ENCODE measurements at places on chromosomes 11 and 22.

DNA sequence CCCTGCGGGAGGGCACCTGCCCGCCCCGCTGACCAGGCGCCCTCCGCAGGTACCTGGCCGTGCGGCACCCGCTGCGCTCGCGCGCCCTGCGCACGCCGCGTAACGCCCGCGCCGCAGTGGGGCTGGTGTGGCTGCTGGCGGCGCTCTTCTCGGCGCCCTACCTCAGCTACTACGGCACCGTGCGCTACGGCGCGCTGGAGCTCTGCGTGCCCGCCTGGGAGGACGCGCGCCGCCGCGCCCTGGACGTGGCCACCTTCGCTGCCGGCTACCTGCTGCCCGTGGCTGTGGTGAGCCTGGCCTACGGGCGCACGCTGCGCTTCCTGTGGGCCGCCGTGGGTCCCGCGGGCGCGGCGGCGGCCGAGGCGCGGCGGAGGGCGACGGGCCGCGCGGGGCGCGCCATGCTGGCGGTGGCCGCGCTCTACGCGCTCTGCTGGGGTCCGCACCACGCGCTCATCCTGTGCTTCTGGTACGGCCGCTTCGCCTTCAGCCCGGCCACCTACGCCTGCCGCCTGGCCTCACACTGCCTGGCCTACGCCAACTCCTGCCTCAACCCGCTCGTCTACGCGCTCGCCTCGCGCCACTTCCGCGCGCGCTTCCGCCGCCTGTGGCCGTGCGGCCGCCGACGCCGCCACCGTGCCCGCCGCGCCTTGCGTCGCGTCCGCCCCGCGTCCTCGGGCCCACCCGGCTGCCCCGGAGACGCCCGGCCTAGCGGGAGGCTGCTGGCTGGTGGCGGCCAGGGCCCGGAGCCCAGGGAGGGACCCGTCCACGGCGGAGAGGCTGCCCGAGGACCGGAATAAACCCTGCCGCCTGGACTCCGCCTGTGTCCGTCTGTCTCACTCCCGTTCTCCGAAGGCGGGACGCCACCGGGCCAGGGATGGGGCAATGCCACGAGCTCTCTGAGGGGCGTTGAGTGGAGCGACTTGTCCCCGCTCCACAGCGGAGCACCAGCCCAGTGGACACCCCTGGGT lies 1.8 kb downstream of the GALR3 start:
- DNase-seq, result no peak

- DNase-seq, result no peak
These were observed 118.8 kb downstream of the DBX1 start for GRCh38 chr11:20041499-20041898.

- no peak for DNase-seq
These were observed 692.1 kb downstream of the NTM start for GRCh38 chr11:132062541-132062940.

- DNase-seq, result peak; percentile 15
These were observed 1.4 kb downstream of the HTR3B start for GRCh38 chr11:113906038-113906437.

- DNase-seq, result no peak
These were observed 102.8 kb downstream of the GGTLC2 start for GRCh38 chr22:22746963-22747933.

DNA sequence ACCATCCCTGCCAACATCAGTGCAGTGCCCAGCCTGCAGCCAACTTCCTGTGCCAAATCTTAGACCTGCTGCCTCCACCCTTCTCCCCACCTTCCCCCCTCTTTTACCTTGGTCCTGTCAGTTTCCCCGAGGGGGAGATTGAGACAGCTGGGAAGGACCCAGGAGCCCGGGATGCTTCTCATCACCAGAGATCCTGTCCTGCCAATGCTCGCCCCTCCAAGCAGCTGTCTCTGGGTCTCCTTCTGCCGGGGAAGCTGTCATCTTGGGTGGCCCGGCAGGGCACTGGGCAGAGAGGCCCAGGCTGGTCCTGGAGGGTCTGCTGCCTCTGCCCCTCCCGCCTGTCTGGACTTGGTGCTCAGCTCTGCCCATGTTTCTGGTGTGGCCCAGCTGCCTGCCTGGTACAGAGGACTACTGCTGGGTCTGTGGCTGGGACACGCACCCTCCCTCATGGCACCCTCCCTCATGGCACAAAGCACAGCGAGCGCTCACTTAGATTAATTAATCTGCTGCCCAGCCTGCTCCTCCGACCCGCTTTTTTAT lies 60.4 kb upstream of the THY1 start:
- no peak for DNase-seq

- peak; percentile 63 for DNase-seq
These were observed 700 bp upstream of the STX3 start for GRCh38 chr11:59754494-59754858.

GRCh38 chr11:12017243-12017678 lies 8.8 kb upstream of the DKK3 start:
- no peak for DNase-seq

- no peak for DNase-seq
These were observed 28.5 kb downstream of the MAML2 start for GRCh38 chr11:96314326-96315020.

DNA sequence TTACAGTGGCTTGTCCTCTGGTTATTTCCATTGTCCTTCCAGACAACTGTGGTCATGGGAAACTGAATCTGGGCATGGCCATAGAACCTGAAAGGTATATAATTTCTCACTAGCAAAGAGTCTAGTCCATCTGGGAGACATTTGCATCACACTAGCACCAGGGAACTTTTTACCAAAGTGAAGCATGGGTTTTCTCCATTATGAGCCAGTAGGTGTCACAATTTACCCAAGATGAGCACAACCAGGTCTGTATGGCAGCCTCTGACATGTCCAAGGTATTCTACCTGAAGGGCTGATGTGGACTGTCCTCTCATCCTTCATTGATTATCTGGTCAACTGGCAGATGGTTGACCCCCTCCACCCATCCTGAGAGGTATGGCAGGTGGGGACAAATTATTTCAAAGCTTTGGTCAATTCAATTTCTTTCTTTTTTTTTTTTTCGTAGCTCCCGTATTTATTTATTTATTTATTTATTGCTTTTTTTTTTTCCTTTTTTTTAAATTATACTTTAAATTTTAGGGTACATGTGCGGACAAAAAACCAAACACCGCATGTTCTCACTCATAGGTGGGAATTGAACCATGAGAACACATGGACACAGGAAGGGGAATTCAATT lies 425.9 kb downstream of the TMEM135 start:
- DNase-seq, result peak; percentile 54

- DNase-seq, result no peak
These were observed 539.7 kb downstream of the NTM start for GRCh38 chr11:131910178-131910522.

DNA sequence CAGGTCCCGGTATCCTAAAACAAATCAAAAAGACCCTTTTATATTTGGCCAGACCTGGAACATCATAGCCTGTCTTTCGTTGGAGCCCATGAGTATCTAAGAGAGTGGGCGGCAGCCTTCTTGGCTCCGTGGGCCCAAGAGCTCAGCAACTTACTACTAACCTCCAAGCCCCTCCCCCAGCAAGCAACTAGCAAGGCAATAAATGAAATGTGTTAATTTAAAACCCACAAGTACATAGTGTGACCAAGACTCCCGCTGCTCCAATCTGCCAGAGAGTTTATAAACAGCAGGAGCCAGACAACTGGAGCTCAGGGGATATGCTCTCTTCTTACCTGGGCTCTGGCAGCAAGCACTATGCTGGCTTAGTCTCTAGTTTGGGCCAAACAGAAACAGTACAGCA lies 40.8 kb upstream of the CYP2D6 start:
- no peak for DNase-seq

DNA sequence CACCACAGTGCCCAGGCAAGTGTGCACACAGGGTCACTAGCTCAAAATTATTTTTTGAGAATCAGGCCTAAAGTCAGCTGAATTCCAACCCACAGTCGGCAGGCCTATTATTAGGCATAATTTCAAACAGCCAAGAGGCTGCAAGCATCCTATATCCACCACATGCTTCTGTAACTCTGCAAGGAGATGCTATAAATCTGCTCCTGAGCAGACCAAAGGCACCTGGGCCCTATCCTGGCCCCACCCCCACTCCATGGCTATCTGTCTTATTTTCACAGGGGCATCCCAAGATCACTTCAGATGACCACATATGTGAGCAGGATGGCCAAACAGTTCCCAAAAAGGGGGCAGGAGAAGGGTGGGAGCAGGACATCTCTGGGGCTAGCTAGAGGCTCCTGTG lies 44.6 kb downstream of the TCF20 start:
- no peak for DNase-seq

- peak; percentile 51 for DNase-seq
These were observed 68.4 kb downstream of the IGLL5 start for GRCh38 chr22:22955866-22956535.

DNA sequence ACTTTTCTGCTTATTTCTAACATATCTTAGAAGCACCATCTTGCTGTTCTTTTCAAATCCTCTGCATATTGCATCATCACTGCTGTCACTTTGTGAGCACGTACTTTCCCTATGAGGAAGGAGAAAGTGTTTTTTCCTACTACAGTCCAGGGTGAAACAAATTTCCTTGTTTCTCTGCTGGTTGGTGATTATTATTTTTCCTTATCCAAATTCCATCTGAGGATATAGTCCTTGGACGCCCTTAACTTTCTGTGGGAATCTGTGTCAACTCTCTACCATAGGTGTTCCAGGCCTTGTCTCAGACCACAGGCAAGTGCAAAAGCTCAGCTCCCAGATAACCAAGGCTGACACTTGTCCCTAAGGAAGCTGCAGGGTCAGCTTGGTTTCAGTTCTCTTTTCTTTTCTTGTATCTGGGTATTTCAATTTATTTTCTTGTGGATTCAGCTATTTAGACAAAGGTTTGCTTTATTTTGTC lies 29.4 kb upstream of the LYVE1 start:
- no peak for DNase-seq

- no peak for DNase-seq
These were observed 44.7 kb downstream of the ABTB2 start for GRCh38 chr11:34313099-34313517.

- no peak for DNase-seq
These were observed 536.9 kb downstream of the TBC1D22A start for GRCh38 chr22:47299211-47299862.

DNA sequence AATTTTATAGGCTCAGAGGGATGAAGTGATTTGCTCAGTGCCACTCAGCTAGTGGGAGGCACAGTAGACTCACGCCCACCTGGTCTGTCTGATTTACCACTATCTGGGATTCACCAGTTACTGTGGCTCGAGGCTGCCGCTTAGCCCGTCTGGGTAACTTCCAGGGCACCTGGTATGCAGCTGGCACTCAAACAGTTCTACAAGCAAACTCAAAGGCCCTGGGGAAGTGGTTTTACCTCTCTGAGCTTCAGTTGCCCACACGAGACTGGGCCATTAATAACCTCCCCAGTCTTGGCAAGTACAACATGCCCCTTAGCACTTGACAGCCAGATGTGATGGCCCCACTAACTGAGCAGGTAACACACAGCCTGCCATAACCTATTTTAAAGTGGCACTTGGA lies 2.6 kb downstream of the GDPD5 start:
- DNase-seq, result no peak

GRCh38 chr11:2549876-2550605 lies 105.2 kb downstream of the KCNQ1 start:
- DNase-seq, result no peak

DNA sequence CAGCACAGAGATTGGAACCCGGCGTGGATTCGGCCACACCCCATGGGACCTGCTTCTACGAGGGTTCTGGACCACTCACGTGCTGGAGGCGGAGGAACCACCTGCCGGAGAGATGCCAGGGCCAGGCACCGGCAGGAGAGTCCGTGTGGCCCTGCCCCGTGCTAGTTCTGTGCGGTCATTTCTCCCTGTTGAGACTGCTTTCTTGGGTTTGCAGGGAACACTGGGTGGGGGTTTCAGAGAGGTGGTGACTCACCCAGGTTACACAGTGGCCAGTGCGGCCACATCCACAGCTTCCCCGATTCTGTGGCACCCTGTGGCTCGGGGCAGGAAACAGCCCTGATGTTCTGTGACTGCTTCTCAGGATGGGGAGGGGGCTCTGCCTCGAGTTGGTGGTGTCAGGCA lies 3.6 kb upstream of the PHLDA2 start:
- DNase-seq, result no peak

- DNase-seq, result no peak
These were observed 23.1 kb downstream of the CCDC34 start for GRCh38 chr11:27339941-27340340.

DNA sequence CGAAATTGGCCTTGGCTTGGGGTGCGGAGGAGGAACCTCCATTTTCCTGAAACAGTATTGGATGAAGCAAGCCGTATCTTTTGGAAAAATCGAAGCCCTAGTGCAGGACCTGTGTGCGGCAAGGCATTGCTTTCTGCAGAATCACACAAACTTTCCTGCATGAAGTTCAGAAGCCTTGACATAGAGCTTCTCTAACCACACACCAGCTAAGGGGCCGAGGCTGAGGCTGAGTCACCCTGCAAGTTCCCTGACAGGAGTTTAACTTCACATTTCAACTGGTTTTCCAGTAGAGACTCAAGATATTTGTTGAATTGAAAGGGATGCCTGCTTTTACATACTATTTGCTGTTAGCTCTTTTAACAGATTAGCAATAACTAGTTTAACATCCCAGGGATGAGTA lies 67.8 kb downstream of the TCF20 start:
- no peak for DNase-seq

DNA sequence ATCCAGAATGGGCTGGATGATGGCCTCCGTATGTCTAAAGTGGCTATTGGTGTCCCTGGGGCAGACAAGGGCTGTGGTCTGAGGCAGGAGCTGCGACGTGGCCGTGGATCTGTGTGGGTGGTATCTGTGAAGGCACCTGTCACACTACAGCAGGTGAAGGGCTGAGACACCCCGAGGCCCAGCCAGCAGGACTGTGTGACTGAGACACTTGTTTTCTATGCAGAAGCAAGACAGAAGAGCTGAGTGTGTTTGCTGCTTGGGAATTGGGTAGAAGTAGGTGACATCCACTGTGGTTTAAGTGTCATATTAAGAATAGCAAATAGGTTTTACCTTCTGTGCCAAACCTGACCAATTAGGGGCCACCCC lies 35.0 kb downstream of the AMPD3 start:
- no peak for DNase-seq

DNA sequence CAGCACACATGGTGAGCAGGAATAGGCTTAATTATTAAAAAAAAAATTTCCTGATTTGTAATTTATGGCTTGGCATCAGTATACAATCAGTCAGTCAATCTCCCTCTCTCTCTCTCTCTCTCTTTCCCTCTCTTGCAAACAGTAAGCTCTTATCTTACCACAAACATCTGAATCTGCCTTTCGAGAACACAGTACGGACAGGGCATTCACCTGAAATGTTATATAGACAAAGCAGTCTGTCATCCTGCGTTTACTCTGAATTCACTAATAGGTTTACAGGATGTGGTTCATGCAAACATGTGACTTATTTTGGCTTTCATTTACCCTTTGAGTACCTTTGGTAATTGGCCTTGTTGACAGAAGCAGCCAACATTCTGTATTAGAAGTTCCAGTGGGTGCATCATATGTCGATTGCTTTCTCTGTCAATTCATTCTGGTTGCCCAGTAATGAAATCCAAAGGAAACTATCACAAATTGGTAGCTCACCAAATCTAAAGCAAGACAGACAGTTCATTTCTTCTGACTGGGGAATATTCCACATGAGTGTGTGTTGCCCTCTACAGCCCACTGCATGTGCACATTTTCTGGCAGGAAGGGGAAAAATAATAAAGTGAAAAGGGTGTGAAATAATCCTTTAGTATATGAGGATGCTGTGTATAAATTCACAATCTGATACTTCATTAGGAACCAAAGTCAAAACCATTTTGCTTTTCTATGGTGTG lies 1058.2 kb downstream of the LRRC4C start:
- DNase-seq, result peak; percentile 67

All from NCI-H345 (cell line).